ENCODE measurements at places on chromosomes 6 and 20.
A peak's percentile ranks its signal among the peaks of the same experiment; 100 is the strongest.

DNA sequence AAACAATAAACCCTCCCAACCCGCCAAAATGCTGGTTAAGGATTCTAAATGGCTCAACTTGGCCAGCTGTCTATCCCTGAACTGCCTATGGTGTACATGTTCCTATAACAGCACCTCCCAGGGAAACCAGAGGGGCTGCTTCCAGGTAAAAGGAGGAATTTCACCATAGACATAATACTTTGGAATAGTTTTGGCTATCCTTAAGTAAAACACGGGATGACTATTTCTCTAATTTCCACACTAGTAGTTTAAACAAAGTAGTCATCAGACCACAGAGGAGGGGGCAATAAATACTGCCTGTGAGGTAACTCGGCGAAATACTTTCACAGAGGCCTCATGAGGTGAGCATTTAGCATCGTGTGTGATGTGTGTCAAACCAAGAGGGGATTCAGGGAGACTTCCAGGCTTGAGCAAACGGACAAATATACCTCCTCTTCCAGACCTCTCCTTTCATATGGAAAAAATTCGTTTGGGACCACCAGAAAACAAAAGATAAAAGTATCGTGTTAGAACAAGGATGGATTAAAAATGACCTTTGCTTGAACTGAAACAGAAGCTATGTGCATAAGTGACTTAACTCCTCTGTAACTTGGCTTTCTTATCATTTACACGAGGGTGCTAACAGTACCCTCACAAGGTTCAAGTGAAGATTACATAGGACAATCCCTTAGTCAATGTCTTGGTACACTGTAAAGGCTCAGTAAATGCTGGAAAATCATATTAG, 1.0 kb upstream of the XRN2 start:
- no peak for DNase-seq

DNA sequence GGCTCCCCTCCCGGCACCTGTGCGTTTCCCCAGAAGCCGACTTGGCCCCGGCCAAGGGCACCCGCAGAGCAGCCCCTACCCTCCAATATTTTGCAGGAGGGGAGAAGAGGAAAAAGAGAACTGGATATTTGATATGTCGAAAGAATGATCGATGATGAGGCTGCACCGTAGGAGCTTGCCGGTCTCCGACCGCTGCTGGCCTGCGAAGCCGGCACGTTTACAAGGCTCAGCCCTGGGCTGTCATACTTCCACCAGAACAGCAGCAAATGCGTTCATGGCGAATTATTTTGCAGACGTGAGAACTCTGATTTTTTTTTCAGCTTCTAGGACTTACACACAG, 296.7 kb downstream of the TFAP2C start:
- DNase-seq = peak; percentile 49

- DNase-seq = no peak
These were observed 95.7 kb downstream of the SHLD1 start for GRCh38 chr20:5845681-5846615.

DNA sequence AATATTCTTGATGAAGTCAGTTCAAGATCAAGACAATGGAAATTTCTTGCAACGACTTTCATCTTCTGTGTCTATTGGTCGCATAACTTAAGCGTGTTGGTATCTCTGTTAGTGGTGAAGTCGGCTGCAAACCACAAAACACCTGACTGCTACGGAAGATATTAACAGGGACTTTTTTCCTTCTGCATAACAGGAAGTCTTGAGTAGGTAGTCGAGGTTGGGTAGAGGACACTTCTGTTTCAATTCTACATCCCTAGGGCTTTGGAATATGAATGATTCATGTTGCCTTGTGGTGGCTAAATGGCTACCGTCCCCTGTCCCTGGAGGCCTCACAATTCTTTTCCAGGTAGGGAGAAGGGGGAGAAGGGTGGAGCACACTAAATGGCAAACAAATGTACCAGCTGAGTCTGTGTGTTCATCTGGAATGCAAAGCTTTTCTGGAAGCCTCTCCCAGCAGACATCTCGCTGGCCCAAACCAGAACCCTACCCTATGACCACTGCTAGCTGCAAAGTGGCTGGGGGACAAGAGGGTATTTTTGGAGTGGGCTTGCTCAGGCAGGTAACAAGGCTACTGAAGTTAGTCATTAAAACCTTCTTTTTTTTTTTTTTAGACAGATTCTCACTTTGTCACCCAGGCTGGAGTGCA, 34.6 kb upstream of the NKX2-2 start:
- no peak for DNase-seq

DNA sequence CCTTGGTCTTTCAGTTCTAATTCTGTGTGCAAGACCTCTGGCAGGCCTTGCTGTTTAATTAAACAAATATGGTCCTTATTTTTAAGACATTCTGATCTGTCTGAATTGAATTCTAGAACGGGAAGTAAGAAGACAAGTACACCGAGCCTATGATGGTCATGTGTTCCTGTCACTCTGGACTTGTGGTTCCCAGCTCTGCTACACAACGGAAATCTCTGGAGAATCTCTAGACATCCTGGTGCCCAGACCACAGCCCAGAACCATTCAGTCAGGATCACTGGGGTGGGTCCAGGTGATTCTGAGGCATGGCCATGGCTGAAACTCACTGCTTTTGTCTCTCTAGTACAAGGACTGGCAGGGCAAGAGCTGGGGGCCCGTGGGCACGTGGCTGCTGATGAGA, 15.9 kb upstream of the KCNK16 start:
- DNase-seq = no peak

DNA sequence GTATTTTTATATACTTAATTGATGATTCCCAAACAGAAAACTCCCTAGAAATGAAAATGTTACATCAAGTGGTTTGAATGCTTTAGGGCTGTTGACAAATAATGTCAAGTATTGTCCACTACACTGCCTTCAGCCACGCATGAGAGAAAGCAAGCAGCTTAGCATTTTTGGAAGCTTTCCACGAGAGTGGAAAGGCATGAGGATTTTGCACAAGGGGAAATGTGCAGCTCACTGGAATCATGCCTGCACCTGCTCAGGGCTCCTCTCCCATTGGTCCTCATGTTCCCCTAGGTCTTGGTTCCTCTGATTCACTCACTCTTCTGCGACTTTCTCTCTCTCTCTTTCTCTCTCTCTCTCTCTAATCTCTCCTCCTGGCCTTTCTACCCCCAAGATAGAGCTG, 439.5 kb upstream of the CDH4 start:
- no peak for DNase-seq

GRCh38 chr6:160355001-160355400, 6.8 kb downstream of the SLC22A3 start:
- peak; percentile 40 for DNase-seq

DNA sequence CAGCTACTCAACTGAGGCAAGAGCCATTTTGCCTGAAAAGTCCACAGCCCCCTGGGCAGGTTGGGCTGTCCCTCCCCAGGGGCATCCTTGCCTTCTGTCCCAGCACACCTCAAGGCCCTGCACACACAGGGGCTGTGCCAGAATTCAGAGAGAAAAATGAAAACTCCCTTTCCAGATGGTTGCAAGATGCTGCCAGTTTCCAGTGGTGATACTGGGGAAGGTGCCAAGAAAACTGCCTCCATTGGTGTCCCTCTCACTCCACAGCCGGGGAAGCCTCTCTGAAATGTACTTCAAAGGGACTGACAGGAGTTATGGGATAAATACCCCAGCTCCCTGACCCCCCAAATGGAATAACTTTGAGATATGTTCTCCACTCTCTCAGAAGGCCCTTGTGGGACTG, 154.2 kb upstream of the MAFB start:
- DNase-seq = no peak

GRCh38 chr6:122790028-122790422, 967 bp downstream of the SMPDL3A start:
- no peak for DNase-seq

DNA sequence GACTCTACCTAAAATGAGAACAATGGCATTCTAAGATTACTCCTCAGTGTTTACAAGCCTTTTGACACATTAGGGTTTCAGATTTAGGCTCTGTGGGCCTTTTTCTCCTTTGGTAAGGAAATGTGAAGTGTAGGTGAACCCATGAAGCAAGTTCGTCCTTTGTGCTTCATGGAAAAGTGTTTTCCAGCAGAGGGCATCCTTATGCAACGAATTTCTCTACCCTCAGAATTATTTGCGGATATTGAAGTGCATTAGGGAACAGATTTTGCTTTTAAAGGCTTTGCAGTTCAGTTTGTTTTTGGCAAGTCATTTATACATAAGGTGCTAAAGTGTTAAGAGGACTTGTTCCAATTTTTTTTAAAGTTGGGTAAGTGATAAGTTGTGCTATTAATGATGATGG, 55.7 kb upstream of the FERMT1 start:
- peak; percentile 20 for DNase-seq

GRCh38 chr20:15767999-15768741, 805.1 kb downstream of the KIF16B start:
- DNase-seq = no peak

DNA sequence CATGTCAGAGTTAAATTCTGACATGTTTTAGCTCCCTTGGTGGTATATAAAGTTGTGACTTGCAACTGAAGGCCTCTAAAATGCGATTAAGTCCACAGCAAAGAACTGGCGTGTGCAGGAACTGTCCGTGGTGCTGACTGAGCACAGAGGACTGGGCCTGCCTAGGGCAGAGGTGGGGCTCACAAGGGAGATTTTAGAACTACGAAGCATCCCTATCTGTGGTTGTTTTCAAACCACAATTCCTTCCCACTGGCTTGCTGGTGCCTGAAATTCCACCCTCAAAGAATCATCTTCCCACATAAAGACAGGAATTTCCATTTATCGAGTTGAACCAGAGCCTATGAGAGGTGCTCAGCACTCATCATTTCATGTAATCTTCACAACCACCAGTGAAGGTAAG, 30.1 kb downstream of the RIMS4 start:
- peak; percentile 82 for DNase-seq

DNA sequence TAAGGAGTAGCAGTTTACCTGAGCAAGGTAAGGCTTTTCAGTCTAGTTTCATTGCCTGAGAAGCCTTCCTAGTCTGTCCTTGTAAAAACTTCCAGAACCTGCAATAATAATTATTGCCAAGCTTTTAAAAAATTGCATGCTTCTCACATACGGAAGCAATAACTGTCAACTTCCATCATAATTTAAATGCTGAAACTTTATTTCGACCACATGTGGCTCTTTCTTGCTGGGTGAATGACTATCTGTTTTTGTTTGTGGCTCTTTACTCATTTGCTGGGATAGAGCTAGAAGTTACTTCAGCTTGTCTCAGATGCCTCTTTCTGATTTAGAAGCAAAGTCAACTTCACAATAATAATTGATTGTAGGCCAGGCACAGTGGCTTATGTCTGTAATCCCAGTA, 95.9 kb upstream of the COL21A1 start:
- no peak for DNase-seq

DNA sequence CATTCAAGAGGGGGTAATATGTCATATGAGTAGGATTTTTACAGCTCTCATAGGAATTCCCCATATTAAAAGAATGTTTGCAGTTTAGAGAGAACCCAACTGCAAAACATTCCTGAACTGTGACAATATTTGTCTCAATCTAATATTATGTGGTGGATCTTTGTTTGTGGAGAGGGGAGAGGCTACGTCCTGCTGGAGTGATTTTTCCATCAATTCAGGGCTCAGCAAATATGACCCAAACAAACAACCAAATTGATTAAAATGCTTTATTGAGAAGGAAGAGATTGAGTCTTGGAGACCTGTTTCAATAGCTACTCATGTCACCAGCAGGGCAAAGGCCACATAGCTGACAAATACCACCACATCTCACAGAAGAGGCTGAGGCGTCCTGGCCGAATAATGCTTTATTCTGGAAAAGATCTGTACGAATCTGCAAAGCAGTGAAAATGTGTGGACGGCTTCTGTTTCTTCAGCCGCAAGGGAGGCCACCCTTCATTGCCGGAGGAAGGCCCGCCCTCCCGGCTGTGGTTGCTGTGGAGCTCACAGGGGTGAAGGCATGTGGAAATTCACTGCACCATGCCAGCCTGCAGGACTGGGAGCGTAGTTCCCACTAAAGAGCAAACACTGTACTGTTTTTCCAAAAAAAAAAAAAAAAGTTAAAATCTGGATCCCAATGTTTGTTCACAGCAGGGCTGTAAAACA, 89.7 kb upstream of the QKI start:
- peak; percentile 52 for DNase-seq

DNA sequence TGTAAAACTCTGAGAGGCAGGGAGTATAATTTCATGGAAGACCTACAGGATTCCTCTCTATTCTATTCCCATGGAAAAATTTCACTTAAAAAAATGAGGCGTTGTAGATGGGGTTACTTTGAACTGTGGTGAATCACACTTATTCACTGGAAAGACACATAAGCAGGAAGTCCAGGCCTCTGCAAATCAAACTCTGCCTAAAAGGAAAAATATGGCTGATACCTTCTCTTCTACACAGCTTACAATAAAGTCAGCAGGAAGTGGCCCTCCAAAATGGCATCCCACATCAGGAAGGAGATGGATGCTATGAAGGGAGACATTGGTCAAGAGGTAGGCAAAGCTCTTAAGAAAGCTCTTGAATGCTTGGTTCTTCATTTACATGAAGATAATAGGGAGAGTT, 115.9 kb downstream of the FYN start:
- no peak for DNase-seq

DNA sequence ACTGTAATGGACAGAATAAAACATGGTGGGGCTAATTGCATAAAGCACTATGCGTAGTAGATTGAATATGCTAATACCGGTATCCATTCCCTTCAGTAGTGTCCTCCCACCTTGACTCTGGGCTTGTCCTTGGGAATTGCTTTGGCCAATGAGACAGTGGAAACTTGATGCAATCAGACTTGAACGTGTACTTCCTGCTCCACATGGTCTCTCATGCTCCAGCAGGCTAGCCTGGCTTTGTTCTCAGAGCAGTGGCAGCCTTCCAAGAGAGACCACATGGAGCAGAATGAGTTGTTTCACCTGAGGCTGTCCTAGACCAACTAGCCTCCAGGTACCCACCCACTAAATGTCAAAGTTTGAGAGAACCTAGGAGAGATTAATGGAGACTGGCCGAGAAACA, 37.0 kb upstream of the BTBD3 start:
- no peak for DNase-seq

DNA sequence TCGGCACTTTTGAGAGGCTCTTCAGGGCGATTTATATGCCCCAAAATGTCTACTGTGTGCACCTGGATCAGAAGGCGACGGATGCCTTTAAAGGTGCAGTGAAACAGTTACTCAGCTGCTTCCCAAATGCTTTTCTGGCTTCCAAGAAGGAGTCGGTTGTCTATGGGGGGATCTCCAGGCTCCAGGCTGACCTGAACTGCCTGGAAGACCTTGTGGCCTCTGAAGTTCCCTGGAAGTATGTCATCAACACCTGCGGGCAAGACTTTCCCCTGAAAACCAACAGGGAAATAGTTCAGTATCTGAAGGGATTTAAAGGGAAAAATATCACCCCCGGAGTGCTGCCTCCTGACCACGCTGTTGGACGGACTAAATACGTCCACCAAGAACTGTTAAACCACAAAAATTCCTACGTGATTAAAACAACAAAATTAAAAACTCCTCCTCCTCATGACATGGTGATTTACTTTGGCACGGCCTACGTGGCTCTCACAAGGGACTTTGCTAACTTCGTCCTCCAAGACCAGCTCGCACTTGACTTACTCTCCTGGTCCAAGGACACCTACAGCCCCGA, 8.2 kb downstream of the GCNT2 start:
- DNase-seq = no peak
